ENCODE measurements at places on chromosomes 6 and 20.
A peak's percentile ranks its signal among the peaks of the same experiment; 100 is the strongest.

DNA sequence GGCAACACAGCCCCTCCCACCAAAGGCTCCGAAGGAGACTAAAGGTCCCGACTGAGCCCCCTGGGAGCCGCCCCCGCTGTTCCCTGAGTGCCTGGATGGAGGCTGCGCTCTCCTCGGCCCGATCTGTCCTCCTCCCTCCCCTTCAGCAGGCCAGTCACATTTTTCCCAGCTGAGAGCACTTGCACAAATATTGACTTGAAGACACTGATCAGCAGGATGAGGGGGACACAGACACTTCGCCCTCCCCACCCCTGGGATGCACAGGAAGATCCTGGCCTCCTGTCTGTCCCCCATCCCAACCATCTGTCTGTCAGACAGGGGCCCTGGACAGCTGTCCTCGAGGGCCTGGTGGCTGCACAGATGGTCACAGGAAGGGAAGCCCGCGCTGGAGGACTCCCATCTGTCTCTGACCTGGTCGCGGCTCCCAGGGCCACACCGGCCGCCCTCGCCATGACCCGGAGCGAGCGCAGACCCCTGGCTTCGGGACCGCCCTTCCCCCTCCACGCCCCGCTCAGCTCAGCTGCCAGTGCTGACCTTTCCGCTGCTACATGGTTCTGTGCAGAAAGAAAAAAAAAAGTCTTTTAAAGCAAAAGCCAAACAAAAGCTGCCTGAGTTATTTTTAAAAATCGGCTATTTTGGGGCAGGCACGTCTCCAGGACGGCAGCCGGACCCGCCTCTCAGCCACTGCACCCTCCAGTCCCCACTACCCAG, 11.1 kb downstream of the LAMA5 start:
- no peak for DNase-seq

DNA sequence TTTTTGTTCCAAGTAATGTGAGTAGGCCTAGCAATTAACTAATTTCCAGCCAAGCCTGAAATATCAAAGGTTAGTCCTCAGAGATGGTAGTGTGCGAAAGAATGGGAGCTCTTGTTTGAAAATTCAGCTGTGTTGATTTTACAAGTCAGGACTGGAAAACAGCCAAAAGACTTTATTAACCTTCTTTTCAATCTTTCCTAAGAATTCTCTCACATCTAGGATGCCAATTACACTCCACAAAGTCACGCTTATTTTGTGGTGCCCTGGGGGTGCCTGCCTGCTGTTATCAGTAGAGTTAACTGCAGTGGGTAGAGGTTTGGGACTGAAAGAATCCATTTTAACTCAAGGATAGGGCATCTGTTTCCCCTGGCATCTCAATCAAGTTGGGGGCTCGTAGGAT, 30.7 kb upstream of the MAP3K4 start:
- DNase-seq = no peak

GRCh38 chr6:162184465-162184864, 543.1 kb downstream of the PRKN start:
- no peak for DNase-seq

GRCh38 chr6:169991031-169991390, 239.6 kb downstream of the ERMARD start:
- no peak for DNase-seq

- DNase-seq = no peak
These were observed 4.2 kb downstream of the CDYL start for GRCh38 chr6:4780360-4780812.

DNA sequence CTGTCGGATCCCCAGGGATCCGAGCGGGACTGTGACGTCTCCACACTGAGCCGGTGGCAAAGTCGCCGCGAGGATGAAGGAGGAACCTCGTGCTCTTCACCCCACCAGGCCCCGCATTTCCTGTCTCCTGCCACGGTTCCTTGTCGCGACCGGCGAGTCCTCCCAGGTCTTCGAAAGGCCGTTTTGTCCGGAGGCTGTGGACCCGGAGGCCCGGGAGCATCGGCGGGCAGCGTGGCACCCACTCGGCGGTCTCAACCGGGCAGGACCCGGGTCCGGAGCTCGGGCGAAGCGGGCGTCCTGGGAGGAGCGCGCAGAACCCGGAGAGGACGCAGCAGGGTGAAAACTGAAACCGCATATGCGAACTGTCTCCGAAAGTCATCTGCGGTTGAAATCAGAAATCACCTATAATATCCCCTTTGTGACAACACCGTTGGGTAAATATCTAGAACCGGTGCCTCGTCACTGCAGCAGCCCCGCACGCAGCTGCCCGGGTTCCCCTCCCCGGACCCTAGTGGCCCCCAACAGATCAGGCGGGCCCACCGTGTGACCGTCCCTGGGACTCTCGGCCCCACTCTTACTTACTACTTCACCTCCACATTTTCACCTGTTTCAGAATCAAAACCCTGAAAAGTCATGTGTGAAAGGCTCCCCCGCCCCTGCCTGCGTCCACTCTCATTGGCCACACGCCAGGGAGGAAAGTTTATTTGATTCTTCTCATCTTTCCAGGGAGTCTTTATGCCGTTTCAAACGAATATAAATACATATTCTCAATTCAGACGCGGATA, 3.1 kb upstream of the ULBP2 start:
- no peak for DNase-seq

GRCh38 chr20:38658879-38659596, 57.4 kb downstream of the ARHGAP40 start:
- peak; percentile 16 for DNase-seq

GRCh38 chr20:41373931-41374920, 7.6 kb upstream of the EMILIN3 start:
- no peak for DNase-seq

DNA sequence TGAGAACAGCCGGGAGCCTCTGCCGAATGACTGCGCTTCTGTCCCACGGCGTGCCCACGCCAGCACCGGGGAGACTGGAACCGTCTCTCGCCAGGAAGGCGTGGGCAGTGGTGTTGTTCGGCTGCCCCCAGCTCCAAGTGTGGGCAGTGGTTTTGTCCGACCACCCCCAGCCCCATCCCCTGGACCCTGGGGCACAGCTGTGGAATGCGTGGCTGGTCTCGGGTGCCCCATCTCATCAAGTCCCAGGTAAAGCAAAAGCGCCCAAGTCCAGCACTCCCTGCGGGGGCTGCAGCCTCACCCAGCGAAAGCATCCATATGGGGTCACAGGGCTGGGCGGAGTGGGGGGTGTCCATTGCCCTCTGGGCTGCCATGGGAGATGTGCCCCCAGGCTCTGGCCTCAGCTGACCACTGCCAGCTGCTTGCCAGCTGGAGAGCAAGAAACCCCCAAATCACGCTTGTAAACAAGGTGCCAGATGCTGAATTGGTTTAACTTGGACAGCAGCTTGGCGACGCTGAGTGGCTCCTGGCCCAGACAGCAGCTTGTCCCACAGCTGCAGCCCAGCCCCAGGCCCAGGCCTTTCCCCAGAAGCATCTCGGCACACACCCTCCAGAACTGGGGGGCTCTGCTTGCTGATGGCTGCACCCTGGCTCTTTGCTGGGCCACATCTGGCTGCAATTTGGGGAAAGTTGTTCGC, 4.5 kb downstream of the CABLES2 start:
- DNase-seq = no peak

- DNase-seq = no peak
These were observed 41.4 kb upstream of the CDH22 start for GRCh38 chr20:46349742-46350056.

DNA sequence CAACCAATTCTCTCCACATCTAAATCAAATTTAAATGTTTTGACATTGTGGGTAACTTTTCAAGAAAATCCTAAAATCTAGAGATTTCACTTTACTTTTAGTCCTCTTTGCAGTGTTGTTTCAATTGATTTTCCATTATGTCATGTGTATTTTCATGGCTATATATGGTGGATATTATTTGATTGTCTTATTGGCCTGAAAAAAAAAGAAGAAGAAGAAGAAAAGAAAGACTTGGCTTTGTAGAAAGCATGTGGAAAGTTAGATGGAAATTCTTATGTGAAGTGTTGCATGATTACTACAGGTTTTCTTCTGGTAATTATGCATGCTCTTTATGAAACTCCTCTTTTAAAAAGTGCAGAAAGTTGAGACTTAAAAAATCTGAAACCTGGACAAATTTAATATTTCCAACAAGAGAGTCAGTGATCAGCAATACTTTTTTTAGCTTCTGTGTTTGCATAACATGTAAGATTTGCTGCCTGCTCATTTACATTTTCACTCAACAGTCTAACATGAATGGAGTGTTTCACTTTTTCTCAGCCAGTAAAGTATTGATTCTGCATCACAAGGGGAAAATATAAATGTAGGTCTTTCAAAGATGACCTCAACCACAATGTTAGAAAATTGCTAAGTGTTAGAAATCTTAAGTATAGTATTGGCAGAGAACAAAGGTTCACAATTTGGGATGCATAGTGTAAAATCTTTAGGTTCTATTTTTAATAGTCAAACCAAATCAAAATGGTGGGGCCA, 438.7 kb downstream of the BCKDHB start:
- DNase-seq = no peak

DNA sequence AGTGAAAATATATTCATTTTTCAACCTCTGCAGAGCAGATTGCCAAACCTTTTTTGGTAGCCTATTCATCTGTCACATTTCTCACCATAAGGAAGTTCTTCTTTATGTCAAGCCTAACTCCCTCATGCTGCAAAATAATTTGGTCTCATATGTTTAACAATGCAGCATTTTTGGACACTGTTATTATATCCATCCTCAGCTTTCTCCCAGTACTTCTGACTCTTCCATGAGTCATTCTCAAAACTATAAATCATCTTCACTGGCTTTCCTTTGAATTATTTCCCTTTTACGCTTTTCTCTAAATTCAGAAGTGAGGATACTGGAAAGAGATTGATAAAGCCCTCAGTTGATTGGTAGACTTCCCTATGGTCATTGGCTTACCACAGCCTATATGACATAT, 192.2 kb downstream of the TPBG start:
- no peak for DNase-seq

DNA sequence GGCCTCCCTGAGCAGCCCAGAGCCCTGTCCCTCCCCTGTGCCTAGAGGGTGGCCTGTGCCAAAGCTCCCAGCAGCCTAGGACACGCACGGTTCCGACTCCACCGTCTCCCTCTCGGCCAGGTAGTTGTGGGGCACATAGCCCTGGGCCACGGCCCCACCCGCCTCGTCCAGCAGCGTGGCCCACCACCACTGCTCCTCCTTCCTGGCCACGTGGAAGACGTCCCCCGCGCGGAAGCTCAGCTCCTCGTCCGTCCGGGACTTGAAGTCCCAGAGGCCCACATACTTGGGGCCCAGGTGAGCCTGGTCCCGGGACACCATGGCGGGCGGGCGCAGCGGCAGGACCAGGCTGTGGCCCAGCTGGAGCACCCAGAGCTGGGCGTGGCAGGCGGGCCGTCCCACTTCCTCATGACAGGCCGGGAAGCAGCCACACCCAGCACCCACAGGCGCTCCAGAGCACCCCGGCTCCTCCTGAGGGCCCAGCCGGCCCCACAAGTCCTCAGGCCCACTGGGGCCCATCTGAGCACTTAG, at the start of gene PTK6:
PTK6 (minus strand) TSS at position 380 of the 528 bp plus-strand sequence; CDS start at position 318, 62 bp downstream.
- no peak for DNase-seq

- DNase-seq = no peak
These were observed 24.2 kb downstream of the AKAP12 start for GRCh38 chr6:151263967-151264366.

DNA sequence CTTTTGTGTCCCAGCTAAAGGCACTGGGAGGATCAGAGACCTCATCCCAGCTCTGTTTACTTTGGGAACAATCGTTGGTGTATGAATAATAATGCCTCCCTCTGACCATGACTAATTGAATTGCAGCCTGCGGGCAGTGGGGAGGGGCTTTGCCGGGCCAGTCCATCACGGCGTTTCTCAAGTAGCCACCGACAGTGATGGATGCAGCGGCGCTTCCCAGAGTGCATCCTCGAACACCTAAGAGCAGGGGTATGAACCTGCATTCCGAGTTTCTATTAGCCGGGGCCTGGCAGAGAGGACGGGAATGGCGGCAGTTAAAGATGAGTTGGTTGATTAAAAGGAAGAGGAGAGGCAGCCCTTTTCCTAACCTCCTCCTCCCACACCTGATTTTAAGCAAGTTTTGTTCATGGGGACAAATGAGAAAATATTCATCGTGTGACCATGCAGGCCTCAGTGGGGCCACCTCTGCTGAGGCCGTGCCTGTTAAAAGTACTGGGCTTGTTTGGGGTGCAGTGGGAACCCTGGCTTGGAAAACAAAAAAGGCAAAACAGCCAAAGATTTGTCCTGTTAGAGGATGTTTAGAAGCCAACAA, 154.1 kb downstream of the FOXA2 start:
- DNase-seq = no peak

- DNase-seq = no peak
These were observed 18.4 kb downstream of the SCP2D1 start for GRCh38 chr20:18831830-18832499.

GRCh38 chr20:19815553-19815991, 57.5 kb downstream of the RIN2 start:
- no peak for DNase-seq

DNA sequence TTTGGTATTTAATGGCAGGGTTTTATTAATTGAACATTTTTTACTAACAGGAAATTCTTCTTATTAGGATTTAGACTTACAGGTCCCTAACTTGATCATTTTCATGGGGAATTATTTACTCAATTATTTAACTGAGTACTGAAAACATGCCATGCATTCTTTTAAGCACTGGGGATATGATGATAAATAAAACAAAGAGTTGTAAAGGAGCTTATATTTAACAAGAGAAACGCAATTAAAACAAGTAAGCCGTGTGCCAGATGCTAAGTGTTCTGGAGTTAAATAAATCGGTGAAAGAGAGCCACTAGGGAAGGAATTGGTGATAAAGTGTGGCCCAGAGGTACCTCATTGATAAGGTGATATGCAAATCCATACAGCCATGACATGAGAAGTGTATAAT, 214.2 kb upstream of the HTR1E start:
- no peak for DNase-seq

DNA sequence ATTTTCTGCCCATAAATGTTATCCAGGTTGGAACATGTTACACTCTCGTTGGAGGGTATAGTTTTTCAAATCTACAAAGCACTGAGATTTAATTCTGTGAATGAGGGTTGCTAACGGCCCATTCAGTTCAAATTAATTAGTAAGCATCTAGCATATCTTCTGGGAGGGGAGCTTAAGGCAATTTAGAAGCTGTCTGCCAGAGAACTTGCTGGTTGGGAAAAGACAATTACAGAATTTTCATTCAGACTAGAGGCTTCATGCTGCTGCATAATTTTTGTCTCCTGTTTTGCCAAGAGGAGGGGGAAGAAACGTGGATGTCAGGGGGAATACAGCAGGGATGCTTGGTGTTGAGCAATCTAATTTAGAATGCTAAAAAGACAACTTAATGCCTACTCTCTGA, 268.3 kb upstream of the FAM83B start:
- no peak for DNase-seq

GRCh38 chr6:110551088-110551487, 74.7 kb upstream of the SLC22A16 start:
- no peak for DNase-seq

DNA sequence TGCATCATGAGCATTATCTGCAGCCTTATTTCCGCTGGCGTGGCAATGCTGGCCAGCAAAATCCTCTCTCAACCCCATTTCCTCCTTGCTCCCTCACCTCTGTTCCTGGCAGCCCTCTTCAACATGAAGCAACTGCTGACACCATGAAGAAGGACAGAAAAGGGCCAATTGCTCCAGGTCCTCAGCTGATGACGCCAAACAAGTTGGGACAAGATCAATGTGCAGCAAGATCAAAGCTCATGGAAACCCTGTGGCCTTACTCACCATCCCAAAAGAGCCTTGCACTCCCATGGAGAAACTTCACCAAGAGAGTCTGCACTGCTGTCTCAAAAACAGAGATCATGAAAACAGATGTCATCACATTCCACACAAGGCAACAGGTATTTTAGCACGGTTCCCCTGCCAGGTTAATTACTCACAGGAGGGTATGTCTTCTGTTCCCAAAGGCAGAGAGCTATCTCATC, 7.4 kb downstream of the GFOD1 start:
- no peak for DNase-seq

GRCh38 chr6:121441477-121441876, 6.0 kb downstream of the GJA1 start:
- no peak for DNase-seq

Measured in activated CD4-positive, alpha-beta T cell treated with anti-CD3 and anti-CD28 coated beads for 24 hours (primary cell).